ENCODE measurements at places on chromosomes 2 and 18.

DNA sequence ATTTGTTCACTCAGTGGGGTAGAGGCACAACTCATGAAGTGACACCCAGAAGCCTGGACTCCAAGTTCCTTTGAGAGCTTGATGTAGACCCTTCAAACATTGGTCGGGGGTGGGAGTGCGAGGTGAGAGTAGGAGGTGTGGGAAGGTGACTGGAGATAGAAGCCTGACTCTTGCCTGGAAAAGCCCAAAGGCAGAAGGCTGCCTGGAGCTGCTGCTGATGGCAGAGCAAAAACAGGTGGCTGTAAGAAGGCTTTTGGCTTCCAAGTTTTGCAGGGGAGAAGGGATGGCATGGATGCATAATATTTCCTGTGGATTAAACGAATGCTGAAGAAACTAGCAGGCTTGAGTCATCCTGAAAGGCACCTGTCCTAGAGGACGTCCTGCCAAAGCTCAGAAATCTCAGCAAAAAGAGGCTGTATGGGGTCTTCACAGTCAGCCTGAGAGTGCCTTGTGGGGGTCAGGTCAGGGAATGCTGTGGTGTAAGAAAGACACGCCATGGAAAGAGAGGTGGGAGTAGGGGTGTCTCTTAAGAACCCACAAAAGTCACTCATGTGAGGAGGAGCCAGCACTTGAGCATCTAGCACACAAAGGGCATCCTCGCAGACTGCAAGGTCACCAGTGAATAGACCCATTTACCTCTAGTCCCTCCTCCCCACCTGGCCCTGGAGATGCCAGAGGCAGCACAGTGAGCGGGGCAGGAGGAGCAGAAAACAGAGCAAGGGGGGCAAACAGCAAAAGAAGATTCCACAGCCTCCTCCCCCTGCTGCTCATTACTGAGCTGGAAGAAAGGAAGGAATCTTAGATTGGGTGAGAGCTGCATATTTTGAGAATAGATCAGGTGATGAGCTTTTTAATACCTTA lies 37.5 kb downstream of the FASTKD2 start:
- no peak for DNase-seq

GRCh38 chr2:207819021-207819797 lies 49.5 kb upstream of the FZD5 start:
- DNase-seq, result no peak

GRCh38 chr18:6714010-6714409 lies 15.5 kb upstream of the ARHGAP28 start:
- DNase-seq, result no peak

DNA sequence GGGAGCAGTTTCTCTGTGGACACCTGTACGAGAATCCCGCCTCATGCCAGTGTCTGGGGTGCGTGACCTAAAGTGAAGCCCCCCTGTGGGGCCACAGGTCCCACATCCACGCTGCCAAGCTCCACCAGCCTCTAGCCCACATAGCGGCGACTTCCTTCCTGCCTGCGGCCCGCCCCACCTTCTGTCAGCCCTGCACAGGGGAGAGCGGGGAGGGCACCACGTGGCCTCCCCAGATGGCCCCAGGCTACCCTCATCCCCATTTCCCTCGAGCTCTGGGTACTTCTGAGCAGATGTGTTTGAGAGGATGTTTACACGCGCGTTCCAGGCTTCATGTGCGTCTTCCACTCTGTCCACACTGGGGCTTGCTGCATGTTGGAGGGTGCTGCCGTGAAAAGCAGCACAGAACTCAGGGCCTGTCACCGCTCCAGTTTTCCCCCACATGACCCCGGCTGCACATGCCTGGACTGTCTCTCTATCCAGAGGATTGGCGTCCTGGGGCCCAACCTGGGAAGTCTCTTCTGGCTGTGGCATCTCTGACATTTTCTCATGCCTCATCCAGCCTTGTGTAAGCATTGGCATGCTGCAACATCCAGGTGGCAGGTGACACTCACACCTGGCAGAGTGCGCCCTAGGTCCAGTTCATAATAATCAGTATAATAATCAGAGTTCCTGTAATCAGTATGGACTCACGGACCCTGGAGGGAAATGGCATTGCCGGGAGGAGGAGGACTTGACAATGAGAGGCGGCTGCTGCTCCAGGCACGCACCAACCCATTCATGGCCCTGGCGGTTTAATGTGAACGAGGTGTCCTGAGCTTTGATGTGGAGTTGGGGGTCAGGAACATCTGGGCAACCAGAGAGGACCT lies 146.3 kb upstream of the TWIST2 start:
- DNase-seq, result no peak

DNA sequence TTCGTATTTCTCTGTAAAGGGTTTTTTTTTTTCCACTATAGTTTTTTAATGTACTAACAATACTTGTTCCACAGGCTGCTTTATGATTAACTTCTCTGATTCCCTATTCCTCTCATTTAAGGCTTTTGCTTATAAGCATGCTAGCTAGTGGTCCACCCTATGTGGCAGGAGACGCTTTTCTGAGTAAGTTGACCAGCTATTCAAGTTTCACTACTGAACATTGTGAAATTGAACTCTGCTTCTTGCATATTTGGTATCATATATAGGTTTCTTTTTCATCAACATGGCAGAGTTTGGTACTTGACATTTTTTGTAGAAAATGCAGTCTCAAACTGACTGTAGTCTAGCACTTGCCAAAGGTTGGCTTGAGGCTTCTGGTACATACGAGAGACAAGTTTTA lies 74.2 kb downstream of the OTX1 start:
- DNase-seq, result no peak

DNA sequence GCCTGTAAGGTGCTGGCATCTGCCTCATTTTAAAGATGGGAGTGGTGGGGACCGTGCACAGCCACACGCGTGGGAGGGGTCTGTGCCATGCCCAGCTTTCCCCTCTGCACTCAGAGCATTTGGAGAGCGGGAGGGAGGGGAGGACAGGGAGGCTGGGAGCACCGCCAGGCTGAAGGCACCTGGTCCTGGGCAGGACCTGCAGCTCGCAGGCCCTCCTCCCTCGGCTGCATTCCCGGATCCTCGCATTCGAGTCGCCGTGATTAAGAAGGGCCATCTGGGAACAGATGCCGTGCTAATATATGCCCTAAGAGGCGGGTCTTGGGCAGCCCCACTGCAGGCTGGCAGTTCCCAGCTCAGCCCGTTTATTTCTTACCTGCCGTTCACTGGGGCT lies 84.0 kb downstream of the PTGR3 start:
- DNase-seq, result no peak

DNA sequence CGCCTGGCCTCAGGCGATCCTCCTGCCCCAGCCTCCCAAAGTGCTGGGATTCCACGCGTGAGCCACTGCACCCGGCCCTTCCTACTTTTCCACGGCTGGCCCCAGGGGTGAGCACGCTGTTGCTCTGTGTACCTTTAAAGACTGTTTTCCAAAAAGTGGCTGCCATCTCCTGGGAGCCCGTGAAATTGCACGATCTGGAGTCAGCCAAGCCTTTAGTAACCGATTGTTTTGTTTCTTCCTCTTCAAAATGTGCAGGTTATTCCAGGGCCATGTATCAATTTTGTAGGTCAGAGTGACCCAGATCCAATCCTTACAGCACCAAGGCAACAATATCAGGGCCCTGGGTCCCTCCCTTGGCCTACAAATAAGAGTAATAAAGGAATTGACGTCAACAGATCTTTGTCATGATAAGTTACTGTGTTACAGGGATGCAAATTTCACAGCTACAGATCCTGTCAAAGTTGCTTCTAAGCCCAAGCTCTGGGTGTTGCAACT lies 135.6 kb upstream of the ZNF236 start:
- peak; percentile 52 for DNase-seq

DNA sequence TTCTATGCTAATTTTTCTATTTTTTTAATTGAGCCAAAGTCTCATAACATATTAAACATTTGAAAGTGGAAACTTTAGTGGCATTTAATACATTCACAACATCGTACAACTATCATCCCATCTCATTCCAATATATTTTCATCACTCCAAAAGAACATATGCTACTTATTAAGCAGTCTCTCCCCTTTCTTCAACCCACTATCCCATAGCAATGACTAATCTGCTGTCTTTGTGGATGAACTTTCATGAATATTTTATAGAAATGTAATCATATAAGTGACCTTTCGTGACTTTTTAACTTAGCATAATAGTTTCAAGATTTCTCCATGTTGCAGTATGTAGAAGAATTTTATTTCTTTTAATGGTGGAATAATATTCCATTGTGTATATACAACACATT lies 90.3 kb downstream of the CCDC178 start:
- DNase-seq, result no peak

- no peak for DNase-seq
These were observed 41.0 kb downstream of the SPP2 start for GRCh38 chr2:234091432-234091879.

GRCh38 chr2:27814758-27815157 lies 43.2 kb downstream of the MRPL33 start:
- DNase-seq, result no peak

DNA sequence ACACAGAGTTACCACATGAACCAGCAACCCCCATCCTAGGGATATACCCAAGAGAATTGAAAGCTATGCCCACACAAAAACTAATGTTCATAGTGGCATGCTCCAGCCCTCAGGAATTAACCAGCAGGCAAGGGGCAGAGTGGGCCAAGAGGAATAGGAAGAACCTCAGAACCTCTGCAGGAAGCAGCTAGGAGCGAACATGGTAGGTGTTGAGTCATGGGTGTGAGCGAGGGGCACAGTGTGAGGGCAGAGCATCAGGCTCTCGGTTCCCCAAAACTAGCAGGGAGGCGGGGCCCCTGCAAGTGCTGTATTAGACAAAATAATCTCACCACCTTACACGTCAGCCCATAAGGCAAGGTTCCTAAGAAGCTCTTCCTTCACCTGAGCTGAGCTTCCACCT lies 5.6 kb upstream of the RUFY4 start:
- DNase-seq, result no peak

DNA sequence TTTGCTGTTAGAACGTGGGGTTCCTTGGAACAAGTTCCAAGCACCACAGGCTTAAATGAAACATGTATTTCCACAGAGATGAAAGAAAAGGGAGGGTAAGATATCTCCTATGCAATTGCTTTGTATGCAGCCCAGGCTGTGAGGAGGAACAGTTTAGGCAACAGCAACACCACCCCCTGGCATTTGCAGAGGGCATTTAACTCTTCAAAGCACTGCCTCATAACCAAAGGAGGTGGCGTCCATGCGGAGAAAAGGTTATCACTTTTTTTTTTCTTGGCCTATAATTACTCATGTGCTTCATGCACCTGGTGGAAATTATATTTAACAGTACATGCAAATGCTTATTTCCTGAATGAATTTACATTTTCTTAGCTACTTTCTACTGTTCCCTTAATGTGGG lies 286.0 kb downstream of the LPIN1 start:
- DNase-seq, result no peak

- peak; percentile 98 for DNase-seq
These were observed 97.1 kb upstream of the SERTAD2 start for GRCh38 chr2:64750817-64751285.

- DNase-seq, result no peak
These were observed 221.2 kb downstream of the IRS1 start for GRCh38 chr2:226578373-226578772.

- DNase-seq, result no peak
These were observed 89.2 kb downstream of the STPG4 start for GRCh38 chr2:47065771-47066380.

DNA sequence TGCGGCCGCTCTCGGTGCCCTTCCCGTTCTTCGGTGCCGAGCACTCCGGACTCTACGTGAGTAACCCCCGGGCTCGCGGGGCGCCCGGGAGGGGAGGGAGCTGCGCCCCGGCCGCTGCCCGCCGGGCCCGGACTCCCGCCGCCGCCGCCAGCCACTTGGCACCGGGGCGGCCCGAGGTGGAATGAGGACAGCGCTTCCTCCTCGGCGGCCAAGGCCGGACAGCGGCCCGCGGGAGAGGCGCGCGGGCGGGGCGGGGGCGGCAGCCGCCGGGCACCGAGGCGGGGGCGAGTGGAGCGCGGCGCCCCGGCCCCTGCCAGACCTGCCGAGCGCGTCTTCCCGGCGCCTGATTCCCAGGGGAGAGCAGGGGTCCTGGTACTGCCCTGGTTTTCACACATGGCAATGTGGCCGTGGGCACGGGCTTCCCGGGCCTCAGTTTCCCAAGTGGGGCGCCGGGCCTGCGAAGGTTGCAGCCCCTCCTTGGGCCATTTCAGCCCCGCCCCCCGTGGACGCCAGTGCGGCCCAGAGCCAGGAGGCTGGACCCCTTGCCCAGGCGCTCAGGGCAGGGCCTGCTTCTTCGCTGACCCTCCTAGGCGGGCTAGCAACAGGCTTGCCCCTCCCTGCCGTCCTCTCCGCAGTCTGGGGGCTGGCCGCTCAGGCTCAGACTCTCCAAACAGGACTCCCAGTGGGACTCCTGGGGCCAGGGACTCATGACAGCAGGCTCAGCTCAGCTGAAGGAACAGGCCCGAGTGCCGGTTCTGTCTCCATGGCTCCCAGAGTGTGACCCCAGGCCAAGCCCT lies 775 bp downstream of the SNED1 start:
- no peak for DNase-seq

DNA sequence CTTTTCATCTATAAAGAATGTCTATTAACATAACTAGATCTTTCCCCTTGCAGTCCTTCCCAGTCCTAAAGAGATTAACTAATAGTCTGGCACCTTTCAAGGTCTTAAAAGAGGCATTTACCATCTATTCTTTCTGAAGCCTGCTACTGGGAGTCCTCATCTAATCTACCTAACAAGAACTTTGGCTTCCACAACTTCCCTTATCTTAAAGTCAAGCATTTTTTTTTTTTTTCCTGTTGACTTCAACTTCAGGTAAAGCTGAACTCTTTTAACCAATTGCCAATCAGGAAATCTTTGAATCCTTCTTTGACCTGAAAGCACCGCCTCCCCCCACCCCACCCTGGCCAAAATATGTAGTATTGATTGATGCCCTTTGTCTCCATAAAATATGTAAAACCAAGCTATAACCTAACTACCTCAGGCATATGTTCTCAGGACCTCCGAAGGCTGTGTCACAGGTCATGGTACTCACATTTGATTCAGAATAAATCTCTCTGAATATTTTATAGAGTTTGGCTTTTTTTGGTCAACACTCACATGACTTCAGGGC lies 168.6 kb downstream of the PTPRM start:
- DNase-seq, result no peak

DNA sequence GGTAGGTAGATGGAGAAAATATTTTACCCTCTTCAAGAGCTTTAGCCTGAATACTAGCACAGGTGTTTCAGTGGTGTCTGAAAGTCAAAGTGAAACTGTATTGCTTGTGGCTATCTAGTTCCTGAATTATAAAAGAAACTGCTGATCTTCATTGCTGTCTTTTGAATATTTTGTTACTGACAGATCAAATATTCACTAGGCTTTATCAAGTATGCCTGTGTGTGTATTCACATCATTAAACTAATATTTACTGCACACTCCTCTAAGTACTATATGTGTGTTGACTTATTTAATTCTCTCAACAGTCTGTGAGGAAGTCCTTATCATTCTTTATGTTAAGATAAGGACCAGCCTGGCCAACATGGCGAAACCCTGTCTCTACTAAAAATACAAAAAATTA lies 139.6 kb downstream of the SOCS6 start:
- DNase-seq, result no peak

DNA sequence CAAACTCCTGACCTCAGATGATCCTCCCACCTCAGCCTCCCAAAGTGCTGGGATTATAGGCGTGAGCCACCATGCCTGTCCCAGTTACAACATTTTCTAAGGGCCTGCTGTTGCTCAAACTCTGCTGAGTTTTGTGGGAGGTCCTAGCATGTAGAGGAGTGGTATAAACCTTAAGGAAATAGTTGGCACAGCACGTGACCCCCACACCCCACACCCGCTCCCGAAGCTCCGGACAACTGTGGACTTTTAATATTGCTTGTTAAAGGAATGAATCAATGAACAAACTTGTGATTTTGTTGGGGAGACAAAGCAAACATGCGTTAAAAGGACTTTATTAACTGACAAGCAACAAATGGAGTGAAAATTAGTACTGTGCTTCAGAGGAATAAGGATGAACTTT lies 137.8 kb upstream of the GATA6 start:
- no peak for DNase-seq

GRCh38 chr2:54308186-54308585 lies 52.2 kb upstream of the TSPYL6 start:
- no peak for DNase-seq

Measured in activated naive CD4-positive, alpha-beta T cell treated with anti-CD3 and anti-CD28 coated beads, Interleukin-2, amount 10 ng/mL, durations not matched to agents 7 days and 5 days (primary cell).